NCI-H2029 (cell line): ENCODE measurements at places on chromosomes 12 and 14.

DNA sequence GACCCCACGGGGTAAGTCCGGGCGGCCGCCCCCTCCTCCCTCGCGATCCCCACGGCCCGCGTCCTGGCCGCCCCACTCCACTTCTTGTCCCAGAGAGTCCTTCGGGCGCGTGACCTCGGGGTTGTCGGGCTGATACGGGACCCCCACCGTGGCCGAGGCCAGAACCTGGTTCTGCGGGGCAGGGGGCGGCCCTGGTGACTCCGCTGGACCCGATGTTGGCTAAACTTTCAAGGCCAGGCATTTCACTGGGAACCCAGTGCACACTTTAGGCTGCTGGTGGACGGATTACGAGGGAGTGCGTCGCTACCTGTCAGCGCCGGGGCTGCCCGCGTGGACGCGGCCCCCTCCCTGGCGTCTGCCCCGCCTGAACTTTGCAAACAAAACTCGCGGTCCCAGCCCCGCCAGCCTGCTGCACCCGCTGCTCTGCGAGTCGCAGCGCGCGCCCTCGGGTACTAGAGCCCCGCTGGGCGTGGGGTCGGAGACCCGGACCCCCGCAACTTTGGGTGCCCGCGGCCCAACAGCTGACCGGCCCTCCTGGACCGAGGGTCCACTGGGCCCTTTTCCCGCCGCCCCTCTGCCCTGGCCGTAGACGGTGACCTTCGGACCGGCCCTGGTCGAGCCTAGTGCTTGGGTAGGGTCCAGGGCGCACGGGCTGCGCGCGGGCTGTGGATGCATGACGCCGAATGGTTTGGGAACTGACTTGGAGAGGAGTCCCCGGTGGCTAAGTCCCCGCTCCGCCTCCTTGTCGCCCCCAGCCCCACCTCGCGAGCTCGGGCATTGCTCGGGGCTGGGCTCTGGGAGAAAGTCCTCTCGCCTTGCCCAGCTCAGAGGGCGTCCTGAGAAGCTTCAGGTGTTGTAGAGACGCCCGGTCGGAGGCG, 624 bp downstream of the RIN3 start:
- DNase-seq: no peak

DNA sequence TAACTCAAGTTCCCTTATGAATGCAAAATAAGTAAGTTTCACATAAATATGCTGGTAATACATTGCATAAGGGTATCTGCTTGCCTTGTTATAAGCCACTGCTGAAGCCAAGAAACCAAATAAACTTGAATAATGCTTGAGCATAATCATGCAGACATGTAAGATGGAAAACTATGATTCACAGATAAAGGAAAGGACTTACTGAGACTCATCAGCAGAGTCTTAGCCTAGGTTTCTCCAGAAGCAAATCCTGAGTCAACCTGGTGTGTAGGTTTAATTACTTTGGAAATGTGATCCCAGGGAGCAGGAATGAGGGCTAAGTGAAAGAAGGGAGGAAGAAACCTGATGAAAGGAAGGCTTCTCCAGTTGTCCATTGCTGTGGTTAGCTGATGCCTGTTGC, 107.7 kb upstream of the BTG1 start:
- DNase-seq: no peak

DNA sequence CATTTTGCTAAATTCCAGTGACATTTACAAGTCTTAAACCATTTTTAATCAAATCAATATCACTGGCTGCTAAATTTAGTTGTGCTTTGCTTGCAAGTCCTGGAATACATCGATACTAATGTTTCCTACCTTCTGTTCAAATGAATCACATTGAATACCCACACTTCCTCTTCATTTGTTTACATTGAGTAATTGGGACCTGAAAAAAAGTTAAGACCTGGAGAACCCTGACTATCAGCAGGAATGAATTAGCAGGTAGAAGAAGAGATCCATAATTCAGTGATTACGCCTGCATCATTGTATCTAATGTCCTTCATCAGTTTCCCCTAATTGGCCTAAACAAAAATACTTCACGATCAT, 369.3 kb downstream of the ETNK1 start:
- no peak for DNase-seq

- no peak for DNase-seq
These were observed 1.3 kb upstream of the ZDHHC17 start for GRCh38 chr12:76762601-76762980.

DNA sequence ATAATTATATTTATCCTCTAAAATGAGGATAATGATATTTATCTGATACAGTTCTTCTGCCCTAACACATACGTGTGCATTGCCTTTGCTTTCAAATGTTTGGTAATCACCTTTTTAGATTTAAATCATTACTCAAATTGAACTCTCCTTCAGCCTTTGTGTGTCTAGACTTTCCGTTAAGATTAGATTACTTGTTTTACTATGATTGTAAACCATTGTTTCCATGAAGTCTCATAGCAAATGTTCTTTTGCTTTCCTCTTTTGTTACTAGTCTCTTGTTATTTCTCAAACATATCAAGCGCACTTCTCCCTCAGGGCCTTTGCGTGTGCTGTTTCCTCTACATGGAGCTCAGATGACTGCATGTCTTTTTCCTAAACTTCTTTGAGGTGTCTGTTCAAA, 63.7 kb downstream of the ETV6 start:
- no peak for DNase-seq

DNA sequence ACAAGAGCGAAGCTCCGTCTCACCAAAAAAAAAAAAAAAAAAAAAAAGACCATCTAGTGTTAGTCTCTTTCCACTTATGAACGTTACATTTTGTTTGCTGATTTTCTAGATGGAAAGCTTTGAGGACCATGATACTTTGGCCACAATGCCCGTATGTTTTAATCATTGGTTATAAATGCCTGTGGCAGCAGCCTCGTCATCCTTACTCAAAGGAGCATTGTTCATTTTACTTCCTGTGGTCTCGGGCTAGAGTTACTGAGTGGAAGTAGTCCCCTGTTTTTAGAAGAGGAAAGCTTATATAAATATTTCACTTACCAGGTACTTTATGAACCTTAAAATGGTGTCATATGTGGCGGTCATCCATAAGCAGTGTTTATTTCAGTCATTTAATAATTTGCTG, 359.9 kb downstream of the AEBP2 start:
- DNase-seq: no peak

DNA sequence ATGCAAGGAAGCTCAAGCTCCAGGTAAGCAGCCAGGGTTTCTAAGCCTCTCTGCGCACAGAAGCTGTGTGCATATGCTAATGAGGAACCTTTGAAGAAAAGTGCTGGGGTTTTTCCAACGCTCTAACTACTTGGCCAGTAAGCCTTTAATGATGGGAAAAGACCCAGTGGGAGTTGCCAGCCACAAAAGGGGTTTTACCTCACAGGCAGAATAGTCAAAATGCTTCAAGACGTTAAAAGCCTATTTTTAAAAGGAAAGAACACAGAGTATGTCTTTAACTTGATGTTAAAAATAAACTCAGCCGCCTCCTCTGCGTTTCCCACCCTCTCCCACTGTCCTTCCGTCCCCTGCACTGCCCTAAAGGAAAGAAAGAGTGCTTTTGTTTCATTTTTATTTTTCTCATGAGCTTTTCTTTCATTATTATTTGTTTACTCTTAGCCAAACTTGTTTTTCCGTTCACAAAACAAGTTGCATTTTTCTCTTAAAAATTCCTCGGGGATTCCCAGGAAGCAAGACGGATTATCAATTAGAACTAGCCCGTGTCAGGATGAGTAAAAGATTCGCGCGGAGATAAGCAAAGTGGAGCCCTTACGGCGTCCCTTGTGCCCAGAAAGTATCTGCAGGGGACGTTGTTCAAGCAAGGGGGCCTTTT, 209.8 kb upstream of the NUDT4 start:
- no peak for DNase-seq

DNA sequence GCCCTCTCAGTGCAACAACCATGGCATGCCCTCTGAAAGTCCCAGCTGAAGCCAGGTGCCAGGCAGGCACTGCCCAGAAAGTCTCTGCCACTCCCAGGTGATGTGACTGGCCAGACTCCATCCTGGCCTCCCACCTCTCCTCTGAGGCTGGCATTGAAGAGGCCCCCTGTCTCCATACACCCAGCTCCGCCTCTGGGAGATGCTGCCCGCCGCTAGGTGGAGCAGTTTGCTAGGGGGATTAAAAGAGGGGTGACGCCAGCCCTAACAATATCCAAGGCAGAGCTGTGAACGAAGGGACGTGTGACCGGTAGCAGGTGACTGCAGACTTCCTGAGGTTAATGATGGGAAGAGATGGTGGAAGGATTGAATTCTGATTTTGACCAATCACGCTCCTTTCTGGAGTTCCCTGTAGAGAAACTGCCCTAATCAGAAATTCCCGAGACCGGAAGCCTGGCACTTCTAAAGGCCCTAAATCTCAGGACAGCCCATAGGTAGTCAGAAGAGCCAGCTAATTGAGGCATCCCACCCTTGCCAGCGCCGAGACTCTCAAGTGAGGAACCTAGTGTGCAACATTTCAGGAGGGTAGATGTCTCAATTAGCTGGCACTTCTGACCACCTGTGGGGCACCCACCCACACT, 8.3 kb upstream of the PLEK2 start:
- DNase-seq: no peak

GRCh38 chr12:57934819-57935218, 6.5 kb upstream of the ATP23 start:
- DNase-seq: no peak

DNA sequence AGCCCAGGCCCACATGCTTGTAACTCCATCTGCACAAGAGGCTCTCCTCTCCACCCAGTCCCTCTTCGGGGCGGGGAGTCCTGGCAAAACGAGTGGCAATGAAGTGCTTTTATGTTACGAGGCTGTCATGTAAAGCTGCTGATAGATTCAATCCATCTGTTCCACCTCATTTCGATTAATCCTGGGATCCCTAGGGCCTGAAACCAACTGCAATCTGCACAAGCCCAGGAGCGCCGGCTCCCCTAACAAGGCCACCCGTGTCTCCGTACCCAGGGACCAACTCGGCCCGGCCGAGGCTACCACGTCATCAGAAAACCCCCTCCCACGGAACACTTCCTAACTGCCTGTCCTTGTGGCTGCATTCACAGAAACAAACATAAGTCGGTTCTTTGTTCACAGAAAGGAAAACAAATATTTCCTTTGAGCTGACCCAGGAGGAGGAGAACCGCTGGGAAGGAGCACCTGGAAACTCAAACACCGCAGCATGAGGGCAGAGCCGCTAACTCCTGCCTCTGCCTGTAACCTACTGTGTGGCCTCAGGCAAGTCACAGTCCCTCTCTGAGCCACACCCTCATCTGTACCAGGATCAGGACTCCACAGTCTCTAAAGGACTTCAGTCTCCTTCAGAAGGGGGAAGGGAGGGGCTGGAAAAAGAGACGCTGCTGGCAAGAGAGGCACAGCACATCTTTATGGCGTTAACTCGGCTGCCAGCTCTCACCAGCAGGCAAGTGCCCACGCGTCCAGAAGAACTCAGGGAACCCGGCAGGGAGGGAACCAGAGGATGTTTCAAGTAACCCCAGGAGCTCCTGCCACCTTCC, 47.8 kb downstream of the CCDC88C start:
- DNase-seq: no peak

DNA sequence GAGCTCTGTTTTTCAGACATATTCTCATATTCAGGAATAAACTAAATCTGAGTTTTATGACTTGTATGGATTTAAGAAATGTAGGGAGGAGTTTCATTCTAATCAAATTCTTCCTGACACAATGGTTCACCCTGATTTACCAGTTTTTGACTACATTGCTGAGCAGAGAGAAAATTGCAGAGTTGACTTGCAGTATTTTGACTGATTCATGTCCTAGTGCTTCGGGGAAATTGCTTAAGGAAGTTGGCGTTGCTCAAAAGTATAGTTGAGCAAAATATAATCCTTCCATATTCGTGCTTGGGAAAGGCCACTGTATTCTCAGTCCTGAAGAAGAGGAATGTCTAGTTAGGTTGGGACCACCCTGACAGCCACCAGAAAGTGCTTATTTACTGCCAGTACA, 1.3 kb upstream of the TWF1 start:
- no peak for DNase-seq

- DNase-seq: no peak
These were observed 22.2 kb upstream of the EDDM3A start for GRCh38 chr14:20723488-20723887.

- no peak for DNase-seq
These were observed 86.3 kb downstream of the LRP6 start for GRCh38 chr12:12180575-12180974.

- DNase-seq: no peak
These were observed 224.4 kb downstream of the CHST11 start for GRCh38 chr12:104681012-104681690.

DNA sequence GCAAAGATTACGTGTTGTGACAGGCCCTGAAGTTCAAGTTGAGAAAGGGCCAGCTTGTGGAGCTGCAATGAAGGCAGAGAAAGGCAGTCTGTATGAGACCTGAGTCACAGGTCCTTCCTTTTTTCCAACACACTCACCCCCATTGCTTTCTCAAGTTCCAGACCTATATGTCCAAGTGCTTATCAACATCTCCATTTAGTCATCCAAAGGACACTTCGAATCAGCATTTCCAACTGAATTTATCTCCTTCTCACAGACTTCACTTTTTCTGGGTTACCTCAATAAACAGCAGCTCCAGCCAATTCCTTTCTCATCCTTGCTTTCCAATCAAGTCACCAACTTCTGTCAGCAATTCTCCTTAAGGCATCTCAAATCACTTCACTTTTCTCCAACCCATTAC, 56.4 kb upstream of the KIF21A start:
- DNase-seq: no peak

GRCh38 chr12:51082561-51083125, 753 bp downstream of the CSRNP2 start:
- DNase-seq: no peak

DNA sequence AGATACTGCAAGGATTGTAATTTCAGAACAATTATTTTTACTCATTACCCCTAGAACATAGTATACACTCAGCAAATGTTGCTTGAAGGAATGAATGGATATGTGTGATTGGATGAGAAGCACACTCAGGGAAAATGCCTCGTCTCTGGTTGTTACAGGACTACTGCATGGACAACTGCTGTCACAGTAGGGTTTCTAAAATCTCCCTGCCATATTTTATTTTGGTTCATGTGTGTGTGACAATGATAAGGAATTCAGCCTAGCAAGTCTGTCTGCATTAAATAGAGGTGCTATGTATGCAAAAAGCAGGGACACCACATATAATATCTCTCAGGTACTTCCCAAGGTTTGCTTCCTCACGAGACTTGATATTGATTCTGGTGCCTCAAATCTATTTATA, 1.4 kb downstream of the PTPRR start:
- no peak for DNase-seq
